ENCODE measurements at places on chromosomes 2 and 18.

DNA sequence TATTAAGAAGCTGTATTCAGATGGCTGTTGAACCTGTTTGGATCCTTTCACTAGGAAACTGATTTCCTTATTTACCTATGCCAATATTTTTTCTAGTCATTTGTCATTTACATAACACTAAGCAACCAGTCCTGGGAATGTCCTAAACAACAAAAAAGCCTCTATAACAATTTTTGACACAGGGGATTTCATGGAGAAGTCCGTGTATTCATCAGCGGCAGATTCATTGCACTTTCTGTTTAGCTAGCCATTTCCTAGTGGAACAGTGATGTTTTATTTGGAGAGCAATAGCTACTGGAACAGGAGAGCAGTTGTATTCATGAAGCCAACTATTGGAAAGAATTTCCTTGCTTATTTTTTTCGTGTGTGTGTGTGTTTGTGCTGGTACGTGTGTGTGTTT is 604.3 kb upstream of the POU3F3 start:
- no peak for DNase-seq

- no peak for DNase-seq
Observed at GRCh38 chr2:67876176-67876575, 186.6 kb downstream of the C1D start.

GRCh38 chr2:74072565-74072964 is 75.1 kb downstream of the BOLA3 start:
- DNase-seq: no peak

- DNase-seq: no peak
Observed at GRCh38 chr2:6074089-6074643, 382.0 kb downstream of the SOX11 start.

DNA sequence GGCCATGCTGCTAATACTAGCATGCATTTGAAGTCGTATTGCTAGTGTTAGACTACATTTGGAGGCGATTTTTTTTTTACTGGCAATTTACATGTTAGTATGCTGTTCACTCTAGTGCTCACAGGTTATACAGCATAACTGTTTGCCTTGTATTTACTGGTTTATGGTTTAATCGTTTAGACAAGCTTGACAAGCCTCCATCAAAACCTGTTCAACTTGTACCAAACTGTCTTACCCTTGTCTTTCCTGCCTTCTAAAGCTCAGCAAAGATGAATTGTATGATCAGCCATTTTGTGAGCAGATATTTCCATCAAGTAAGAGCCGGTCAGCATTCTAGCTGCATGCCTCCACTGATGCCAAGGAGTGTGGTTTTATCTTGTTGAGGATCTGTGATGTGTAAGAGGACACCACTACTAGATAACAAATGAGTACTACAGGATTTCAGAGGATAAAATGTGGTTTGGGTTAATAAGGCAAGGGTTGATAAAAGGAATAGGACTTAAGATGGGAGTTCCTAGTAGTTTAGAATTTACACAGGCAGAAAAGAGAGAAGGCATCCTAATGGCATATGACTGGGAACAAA is 68.4 kb upstream of the ITM2C start:
- peak; percentile 18 for DNase-seq

- no peak for DNase-seq
Observed at GRCh38 chr2:238397356-238397755, 29.4 kb upstream of the ASB1 start.

DNA sequence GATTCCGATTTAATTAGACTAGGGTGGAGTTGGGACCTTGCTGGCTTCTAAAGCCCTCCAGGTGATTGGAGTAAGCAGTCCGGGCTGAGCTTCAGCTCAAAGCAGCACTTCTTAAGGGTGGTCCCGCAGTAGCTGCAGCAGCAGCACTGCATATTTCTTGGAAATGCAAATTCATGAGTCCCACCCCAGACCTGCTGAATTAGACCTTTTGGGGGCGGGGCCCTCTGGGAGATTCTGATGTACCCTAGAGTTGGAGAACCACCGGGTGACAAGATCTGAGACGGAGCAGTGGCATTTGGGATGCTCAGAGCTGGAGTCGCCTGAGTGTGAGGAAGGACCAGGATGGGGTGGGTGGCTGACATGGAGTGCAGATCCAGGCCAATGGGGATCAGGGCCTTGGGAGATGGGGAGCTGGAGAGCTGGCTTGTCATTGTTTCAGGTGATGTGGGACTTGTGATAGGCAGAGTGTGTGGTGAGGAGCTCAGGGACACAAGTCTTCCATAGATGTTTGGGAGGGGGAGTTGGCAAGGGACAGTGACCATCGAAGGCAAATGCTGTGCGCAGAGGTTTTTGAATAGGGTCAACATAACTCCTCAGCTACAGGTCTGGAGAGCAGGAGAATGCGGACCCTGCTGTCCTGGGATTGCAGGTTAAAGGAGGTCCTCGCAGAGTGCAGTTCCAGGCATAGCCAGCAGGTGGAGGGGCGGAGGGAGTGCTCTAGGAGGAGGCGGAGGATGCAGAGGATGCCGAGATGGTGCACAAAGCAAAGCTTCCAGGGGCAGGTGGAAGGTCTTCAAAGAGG is 130.9 kb upstream of the RAB12 start:
- DNase-seq: peak; percentile 62

DNA sequence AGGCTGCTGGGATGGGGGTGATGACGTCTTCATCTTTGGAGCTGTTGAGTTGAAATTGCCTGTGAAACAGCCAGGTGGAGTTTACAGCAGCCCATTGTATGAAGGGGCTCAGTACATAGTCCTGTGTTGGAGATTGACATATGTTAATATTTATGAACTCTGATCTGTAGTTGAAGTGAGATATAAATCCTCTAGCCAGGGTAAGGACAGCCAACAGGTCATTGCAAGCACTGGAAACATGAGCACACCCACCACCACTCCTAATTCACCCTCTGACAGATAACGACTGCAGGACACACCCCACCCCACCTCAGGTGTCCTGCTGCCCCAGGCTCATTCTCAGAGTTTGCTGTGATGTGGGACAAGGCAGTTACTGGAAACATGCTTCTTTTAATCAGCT is 112.4 kb upstream of the TRIB2 start:
- no peak for DNase-seq

DNA sequence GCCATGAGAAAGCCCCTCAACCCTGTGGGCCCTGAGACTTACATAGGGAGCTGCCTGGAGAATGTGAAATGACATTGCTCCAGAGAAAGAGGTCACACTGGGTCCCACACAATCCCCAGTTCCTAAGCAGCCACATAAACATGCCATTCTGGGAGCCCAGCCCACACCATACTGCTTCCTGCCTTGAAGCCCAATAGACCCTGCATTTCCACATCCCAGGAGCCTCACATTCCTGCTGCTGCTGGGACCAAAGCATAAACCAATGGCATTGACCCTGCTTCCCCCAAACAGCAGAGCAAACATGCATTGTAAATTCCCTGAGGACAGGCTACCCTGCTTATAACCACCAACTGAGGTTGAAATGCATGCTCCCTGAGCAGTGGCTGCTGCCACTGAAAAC is 1117.6 kb upstream of the SLC39A10 start:
- no peak for DNase-seq

- DNase-seq: peak; percentile 50
Observed at GRCh38 chr18:79396431-79397246, 909 bp downstream of the NFATC1 start.

- DNase-seq: peak; percentile 29
Observed at GRCh38 chr2:174145827-174146226, 102.5 kb downstream of the OLA1 start.

DNA sequence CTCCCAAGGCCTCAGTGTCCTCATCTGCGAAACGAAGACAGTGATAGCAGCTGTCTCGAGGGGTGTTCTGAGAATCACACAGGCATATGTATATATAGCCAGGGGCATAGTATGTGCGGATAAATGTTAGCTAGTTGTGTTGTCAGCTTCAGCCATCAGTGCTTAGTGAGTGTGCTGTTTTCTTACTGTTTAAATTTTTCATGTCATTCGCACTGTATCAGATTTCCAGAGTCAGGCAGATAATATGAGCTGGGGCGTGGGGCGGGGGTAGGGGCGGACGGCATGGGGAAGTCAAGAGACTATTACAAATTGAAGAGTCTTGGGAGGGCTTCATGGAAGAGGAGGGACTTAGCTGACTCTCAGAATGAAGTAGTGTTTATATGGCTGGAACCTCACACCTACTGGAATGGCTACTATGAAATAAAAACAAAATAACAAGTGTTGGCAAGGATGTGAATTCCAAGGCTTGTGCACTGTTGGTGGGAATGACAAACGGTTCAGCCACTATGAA is 7.0 kb downstream of the TRAPPC12 start:
- DNase-seq: no peak

DNA sequence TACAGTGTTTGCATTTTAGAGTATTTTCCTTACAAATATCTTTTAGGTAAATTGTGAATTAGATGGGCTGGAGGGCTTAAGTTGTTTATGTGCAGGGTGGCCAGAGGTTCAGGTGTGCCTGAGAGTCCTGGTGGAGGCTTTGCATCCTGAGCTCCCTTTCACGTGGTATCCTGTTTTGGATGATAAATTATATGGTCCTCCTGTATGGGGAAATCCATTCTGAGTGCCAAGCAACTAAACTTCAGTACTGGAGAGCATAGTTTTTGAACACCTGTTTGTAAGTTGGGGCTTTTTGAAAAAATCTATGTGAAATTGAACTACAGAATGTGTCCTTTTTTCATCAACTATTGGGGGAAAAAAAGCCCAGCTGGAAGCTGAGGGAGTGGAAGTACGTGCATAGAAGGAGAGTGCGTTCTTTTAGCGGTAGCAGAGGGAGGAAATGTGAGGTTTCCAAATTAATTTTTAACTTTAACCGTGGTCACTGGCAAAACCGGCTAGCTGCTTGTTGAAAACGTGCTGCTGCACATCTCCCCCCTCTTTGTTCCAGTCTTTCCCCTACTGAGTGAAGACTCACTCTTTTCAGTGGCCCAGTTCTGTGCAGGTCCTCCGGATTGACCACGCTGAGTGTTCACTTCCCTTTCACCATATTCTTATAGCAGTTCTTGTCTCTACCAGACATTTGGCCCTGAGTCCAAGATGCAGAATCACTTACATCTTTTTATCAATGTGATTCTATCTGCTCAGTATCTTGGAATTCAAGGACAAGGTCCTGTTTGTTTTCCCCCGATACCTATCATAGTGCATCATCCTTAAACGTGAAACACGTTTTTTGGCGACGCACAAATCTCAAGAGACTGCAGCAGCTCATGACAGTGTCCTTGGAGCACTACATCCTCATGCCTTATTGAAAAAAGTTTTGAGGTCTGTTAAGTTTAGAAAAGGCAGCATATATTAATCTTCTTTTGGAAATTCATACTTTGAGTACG is 15.3 kb downstream of the CNOT11 start:
- no peak for DNase-seq

- no peak for DNase-seq
Observed at GRCh38 chr18:8932866-8933265, 169.6 kb upstream of the NDUFV2 start.

- no peak for DNase-seq
Observed at GRCh38 chr18:3391704-3392466, 58.1 kb upstream of the TGIF1 start.

DNA sequence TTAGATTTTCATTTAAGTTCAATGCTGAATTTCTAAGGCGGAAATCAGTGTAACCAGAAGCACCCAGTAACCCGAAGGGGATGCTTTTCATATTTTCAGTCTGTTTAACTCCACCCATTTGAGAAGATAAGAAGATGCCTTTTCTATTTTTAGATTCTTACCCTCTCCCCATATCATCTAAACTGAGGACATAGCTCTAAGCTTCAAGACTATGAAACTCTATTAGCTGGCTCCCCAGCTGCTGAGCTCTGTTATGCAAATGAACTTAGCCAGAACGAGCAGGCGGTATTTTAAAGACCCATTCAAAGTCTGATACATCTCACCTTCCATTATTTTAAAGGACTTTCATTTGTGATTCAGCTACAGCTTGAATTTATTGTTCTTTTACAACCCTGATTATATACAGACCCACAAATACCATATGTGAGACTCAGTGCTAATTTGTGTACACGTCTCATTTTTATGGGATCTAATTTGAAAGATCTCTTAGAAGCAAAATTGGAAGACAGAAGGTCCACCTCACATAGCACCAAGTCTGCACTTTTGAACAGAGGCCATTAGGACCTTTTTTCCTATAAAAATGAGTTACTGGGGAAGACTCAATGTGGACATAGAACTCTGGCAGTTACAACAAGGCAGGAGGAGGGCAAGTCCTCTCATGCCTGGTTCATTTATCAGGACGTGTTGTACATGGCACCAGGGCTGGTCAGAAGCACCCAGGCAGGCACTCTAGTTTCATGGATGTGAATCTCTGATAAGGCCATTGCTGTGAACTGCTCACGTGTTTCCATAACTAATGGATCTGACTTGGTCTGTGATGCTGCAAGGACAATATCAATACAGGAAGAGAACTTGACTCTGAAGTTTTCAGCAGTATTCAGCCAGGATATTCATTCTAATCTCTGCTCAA is 16.3 kb downstream of the CDC42EP3 start:
- peak; percentile 46 for DNase-seq

DNA sequence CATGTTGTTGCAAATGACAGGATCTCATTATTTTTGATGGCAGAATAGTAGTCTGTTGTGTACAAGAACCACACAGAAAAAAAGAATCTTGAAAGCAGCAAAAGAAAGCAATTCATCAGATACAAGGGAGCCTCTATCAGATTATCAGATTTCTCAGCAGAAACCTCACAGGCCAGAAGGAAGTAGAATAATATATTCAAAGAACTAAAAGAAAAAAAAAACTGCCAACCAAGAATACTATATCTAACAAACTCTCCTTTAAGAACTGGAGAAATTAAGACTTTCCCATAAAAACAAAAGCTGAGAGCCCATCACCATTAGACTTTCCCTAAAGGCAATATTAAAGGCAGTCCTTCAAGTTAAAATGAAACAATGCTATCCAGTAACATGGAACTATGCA is 15.4 kb downstream of the SULT1C4 start:
- DNase-seq: no peak

DNA sequence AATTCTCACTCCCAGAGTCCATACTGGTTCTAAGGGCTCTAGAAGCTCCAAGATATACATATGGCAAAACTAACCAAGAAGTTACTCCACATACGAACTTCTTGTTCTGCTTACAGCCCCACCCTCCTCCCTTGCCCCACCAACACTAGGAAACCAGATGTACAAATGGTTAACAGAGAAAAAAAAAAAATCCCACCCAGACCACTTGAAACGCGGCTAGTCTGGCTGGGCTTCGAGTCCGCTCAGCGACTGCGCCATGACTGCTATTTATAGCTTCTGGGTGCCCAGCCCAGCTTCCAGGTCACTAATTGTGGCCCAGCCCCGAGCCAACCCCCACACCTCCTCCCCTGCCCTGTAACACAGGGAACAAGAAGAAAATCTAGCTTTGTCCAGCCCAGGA is 47.0 kb upstream of the IHH start:
- DNase-seq: no peak

DNA sequence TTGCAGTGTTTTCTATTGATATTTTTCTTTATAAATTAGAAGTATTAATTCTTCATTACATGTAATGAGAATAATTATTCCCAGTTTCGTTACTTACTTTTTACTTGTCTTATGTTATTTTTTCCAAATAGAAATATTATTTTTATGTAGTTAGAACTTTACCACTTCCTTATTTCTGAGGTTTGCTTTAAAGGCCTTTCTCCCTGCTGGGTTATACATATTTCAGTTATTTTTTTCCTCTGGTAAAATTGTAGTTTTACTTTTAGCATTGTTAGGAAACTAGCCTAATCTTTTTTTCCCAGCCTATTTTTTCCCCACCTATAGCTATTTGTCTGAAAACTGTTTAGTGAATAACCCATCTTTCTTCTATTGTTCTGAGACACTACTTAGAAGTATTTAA is 17.1 kb downstream of the RNF144A start:
- no peak for DNase-seq

GRCh38 chr2:175889701-175890302 is 112.3 kb downstream of the LNPK start:
- no peak for DNase-seq

- DNase-seq: no peak
Observed at GRCh38 chr2:138016351-138017087, 52.2 kb downstream of the HNMT start.

GRCh38 chr2:163207693-163208370 is 369.3 kb upstream of the KCNH7 start:
- DNase-seq: no peak
